Activated T-helper 1 cell treated with Interleukin-2 at 50 U/mL for 16 hours (primary cell): ENCODE measurements at places on chromosomes 3 and 15.

GRCh38 chr15:98778960-98779359 is 130.6 kb downstream of the IGF1R start:
- no peak for DNase-seq

- no peak for DNase-seq
Observed at GRCh38 chr3:110749006-110749405, 322.6 kb upstream of the NECTIN3 start.

DNA sequence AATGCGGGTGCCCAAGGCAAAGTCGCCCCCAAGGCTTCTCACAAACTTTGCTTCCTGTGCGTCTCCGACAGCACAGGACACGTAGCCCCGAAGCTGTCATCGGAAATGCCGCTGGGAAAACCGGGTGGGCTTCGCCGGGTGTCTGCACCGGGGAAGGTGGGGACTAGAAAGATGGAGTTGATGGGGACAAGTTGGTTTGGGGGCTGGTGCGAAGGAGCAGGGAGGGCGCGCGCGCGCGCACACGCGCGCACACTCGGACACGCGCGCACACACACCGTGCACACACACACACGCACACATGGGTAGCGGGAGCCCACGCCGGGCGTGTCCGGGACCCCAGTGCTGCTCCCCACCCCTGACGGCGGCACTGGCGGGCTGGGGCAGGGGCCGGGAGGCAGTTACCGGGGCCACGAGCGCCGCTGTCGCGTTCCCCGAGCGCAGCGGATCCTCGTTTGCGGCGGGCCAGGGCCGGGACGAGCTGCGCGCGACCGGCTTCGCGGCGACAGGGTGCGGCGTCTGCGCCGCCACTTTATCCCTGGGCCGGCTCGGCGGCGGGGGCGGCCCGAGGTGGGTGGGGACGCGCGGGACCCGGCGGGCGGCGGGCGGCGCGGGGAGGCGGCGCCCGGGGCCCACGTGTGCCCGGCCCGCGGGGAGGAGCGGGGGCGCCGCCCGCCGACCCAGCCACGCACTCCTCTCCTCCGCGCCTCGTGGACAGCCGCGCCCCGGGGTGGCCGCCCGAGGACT is 539 bp upstream of the MGLL start:
- no peak for DNase-seq

- no peak for DNase-seq
Observed at GRCh38 chr3:197508051-197508451, 47.7 kb downstream of the BDH1 start.

DNA sequence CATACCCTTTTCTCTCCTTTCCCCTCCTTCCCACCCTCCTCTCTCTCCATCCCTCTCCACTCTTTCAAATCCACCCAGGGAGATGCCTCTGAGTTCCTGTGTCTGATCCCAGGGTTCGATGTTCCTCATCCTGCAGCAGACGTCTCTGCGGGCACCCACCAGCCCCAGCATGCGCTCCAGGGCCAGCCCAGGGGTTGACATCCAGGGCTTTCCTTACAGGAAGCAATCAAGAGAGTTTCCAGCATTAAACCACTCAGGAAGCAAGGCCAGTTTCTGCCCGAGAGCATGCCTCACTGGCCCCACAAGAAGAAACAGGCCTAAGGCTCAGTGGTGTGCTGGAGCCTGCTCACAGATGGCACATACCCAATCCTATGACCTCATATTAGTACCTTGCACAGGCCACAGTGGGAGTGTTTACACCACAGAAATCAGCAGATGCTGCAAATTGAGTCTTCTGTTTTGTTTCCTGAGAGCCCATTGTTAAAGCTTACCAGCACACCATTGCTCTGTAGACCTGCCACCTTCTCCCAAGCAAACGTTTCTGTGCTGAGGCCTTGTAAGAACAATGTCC is 13.2 kb downstream of the SLC6A1 start:
- DNase-seq: no peak

DNA sequence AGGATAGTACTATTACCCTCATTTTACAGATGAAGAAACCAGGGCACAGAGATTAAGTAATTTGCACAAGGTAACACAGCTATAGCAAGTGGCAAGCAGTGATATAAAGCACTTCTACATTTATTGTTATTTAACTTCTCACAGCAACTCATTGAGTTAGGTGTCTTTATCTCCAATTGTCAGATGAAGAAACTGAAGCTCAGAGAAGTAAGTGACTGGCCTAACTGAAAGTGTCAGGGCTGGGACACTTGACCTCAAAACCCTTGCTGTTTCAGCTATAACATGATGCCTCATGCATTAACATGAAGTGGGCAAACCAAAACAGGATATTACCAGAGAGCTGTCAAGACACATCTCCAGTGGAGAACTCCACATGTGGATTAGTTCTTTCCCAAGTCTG is 65.8 kb upstream of the LEKR1 start:
- no peak for DNase-seq
